ENCODE measurements at places on chromosomes 3 and 15.

GRCh38 chr3:45321607-45322391 lies 66.6 kb upstream of the LARS2 start:
- no peak for DNase-seq

GRCh38 chr3:135538123-135538522 lies 427.4 kb upstream of the PPP2R3A start:
- no peak for DNase-seq

DNA sequence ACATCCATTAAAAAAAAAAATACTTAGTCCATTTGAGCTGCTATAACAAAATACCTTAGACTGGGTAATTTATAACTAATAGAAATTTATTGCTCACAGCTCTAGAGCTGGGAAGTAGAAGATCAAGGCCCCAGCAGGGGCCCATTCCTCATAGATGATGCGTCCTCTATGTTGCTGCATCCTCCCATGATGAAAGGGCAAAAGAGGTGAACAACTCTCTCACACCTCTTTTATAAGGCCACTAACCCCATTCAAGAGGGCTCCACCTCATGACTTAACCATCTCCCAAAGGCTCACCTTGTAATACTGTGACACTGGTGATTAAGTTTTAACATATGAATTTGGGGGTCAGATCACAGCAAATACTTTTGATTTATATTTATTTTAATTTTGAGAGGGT lies 3.0 kb upstream of the TLNRD1 start:
- DNase-seq, result no peak

GRCh38 chr3:156772588-156773206 lies 53.5 kb upstream of the LEKR1 start:
- DNase-seq, result no peak

GRCh38 chr15:52256930-52257733 lies 38.5 kb downstream of the MYO5C start:
- no peak for DNase-seq

GRCh38 chr3:101195951-101196713 lies 124.2 kb downstream of the IMPG2 start:
- DNase-seq, result no peak

GRCh38 chr15:63891079-63891767 lies 57.5 kb upstream of the HERC1 start:
- peak; percentile 26 for DNase-seq

- no peak for DNase-seq
These were observed 68.0 kb upstream of the STAC start for GRCh38 chr3:36312351-36312750.

GRCh38 chr3:47283193-47283537 lies 421 bp downstream of the KLHL18 start:
- DNase-seq, result no peak

- no peak for DNase-seq
These were observed 30.5 kb upstream of the NR1I2 start for GRCh38 chr3:119751423-119751822.
